GM10248 (cell line): ENCODE measurements at places on chromosomes 12 and 14.

DNA sequence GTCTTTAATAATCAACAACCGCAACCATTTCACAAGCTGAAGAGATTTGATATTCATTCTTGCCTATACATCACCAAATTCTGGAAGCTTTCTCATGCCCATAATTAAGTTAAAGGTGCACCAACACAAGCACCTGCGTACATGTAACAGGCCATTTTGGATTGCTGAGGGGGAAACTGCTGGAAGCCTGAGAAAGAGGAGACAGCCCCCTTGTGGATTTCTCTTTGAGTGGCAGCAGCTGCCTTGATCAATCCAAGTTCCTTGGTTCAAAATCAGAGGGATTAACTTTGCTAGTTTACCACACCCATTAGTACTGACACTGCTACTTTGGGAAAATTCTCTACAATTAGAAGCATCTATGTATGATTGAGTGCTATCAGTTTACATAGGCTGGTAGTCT, 321.1 kb downstream of the NOVA1 start:
- no peak for DNase-seq

DNA sequence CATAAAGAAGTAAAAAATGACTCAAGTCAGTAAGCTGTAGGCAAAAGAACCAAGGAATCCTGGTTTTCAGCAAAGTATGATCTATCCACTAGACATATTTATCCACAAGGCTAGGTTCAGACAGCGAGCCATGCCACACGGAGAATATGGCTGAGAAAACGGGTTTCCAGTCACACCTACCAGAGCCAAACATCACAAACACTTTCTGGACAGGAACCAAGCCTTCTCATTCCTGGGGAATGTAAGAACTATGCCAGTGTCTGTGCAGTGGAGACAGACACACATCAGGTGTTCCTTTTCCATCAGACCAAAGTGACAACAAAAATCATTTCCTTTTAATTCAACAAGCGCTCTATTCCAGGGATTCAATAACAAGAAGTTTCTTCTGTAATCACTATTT, 41.1 kb downstream of the AREL1 start:
- DNase-seq: no peak

DNA sequence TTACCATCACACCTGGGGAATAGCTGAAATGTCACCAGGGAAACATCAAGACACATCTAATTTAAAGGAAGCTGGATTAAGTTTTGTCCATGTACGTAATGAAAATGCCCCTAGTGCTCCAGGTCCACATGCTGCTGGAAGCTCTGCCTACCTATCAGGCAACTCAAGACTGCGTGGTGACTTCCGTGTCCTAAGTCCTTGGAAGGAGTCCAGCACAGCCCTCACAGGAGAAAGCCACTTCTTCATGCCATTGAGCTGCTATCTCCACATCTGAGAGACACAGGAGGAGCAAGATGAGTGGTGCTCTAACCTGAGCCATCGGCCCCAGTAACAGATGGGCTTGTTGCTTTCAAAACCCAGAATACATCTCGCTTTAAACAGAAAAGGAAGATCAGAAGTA, 316.4 kb downstream of the DPF3 start:
- no peak for DNase-seq

GRCh38 chr14:77151245-77151644, 9.7 kb upstream of the ZDHHC22 start:
- DNase-seq: no peak

DNA sequence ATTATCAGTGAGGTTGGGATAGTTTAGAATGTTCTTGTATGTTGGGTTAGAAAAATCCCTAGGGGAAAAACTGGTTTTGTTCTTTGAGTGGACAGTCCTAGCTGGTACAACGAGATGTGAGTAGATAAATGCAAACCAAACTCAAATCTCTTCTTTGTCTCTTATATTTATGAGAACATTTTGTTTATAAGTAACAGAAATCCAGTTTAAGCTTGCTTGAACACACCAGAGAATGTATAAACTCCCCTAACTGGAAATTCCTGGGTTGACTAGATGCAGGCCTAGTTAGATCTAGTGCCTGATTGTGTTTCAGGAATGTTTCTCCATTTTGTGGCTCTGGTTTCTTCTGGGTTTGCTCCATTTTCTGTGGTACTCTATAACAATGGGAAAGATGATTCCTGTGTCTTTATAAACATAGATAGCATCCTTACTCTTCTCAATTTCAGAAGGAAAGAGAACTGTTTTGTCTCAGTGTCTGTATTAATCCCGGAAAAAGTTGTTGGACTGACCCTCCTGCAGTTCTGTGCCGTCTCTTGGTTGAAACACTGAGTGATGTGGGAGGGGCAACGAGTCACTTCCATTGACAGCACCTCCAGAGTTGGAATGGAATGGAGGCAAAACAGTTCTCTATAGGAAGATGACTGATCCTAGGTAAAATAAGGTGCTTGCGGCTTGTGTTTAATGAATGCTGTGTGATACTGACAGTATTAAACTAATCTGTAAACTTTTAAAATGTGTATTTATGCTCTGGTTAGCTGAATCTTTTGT, 244.8 kb downstream of the TMTC2 start:
- DNase-seq: no peak

DNA sequence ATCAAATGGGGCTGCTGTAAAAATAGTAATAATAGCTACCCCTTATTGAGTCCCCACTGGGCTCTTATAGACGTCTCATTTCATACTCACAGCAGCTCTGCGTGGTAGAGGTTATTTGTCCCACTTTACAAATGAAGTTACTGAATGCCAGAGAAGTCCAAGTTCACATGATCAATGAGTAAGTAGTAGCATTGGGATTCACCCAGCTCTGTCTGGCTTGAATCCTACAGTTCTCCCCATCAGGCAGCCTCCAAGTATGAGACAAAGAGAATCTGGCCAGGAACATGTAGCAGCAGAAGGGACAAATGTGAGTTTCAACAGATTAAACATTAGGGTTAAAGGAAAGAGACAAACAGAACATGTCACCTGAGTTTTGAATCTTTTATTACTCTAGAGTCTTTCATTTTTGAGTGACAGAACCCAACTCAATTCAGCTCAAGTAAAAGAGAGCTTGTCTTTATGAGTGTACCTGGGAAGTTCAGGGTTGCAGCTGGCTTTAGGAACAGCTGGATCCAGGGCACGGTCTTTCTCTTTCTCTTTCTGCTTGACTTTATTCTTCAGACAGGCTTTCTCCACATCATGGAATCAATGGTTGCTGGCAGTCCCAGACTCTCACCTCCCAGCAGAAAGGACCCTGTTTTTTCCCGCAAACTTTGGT, 64.1 kb upstream of the JDP2 start:
- DNase-seq: no peak
